Activated T-helper 9 cell treated with anti-CD3 and anti-CD28 coated beads, Interleukin-2, amount 50 U/mL, for 16 hours (primary cell): ENCODE measurements at places on chromosomes 12 and 14.

DNA sequence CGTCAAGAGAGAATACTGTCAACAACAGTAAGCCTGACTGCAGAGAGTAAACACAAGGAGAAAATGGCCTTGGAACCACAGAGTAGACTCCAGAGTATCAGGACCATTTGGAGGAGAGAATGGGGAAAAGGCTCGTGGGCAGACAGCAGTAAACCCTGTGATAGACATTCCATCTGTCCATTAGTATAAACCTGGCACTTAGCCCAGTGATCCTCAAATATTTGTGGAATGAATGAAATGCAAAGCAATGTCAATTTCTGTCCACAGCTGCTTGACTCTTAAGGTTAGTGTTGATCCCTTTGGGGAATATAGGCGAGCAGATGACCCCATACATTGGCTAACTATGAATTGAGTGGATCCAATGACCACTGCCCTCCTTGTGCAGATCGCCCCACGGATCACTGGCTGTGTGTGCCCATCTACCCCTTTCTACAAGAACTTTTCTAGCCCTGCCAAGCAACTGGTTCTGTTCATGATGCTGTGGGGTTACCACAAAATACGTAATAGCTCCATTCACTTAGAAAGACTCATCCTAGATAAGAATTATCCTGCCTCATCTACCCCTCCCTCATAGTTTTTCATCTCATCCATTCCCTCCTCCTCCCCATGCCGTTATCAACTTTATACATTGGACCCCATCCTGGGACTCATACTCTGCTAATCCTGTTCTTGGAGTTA lies 846.8 kb downstream of the NRXN3 start:
- DNase-seq = no peak

DNA sequence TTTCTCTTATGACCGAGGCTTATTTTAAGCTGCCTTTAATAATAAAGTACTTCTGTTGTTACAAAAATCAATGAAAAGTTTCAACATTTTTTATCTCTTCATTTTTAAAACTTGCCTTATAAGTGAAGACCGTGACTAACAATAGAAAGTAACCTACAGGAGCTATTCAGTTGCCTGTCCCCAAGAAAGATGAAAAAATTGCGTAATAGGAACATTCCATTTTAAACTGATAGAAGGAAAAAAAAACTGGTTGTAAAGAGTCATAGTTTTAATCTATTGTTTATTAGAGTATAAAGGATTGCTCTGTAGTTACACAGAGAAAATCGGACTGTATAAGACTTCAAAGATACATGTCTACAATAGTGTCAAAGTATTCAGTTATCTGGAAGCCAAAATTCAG lies 83.3 kb downstream of the DAAM1 start:
- DNase-seq = no peak

DNA sequence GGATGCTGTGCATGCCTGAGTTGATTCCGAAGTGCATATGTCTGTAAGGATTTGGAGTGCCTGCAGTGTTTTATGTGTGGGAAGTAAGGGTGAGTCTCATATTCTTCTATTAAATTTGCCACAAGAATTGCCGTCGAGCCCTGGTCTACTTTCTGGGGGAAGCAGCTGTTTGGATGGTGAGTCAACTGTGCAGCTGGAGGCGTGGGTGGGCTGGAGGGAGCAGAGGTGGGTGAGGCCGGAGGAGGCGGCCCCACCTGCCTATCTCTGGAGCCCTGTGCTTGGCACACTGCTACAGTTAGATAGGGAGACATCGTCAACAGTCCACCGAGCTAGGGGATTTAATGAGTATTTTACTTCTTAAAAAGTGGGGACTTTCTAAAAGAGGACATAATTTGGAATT lies 9.7 kb downstream of the GLRX5 start:
- no peak for DNase-seq

- DNase-seq = no peak
These were observed 22.7 kb upstream of the BLTP3B start for GRCh38 chr12:100165356-100165755.

GRCh38 chr12:11862798-11863197 lies 207.9 kb upstream of the BCL2L14 start:
- no peak for DNase-seq

DNA sequence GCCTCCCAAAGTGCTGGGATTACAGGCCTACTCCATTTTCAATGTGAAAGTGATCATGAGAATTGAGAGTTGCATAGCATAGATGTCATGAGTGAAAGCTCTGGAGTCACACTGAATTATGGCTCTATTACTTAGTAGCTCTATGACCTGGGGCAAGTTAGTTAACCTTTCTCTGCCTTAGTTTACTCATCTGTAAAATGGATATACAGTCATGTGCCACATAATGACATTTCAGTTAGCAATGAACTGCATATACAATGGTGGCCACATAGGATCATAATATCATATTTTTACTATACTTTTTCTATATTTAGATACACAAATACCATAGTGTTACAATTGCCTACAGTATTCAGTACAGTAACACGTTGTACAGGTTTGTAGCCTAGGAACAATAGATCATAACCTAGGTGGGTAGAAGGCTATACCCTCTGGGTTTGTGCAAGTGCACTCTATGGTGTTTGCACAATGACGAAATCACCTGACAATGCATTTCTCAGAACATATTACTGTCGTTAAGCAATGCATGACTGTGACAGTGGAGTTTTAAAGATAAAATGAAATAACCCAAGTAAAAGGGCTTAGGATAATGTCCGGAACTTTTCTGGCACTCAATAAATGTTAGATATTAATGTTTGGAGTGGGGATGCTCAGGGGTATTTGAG lies 53.1 kb downstream of the ZFYVE26 start:
- DNase-seq = no peak

- no peak for DNase-seq
These were observed 9.7 kb upstream of the RIN3 start for GRCh38 chr14:92503756-92504491.

GRCh38 chr14:72591391-72591790 lies 302.5 kb downstream of the DPF3 start:
- DNase-seq = no peak

DNA sequence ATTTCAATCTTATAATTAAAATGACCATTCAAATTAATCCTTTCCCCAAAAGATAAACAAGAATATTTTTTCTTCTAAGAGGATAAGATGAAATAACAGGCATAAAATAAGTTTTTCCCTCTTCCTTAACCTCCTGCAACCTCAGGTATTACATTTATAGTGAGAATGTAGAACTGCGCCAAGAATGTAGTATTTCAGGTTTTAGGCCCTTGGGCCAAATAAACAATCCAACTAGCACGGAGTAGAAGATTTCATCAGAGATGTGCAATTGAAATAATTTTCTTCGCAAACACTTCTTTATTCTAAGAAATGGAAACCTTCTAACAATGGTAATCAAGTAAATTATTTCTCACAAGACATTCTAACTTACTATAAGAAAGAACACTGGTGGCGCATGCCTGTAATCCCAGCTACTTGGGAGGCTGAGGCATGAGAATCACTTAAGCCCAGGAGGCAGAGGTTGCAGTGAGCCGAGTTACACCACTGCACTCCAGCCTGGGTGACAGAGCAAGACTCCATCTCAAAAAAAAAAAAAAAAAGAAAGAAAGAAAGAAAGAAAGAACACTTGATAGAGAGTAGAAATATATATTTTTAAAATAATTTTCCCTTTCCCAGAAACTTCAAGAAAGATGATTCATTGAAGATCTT lies 100.8 kb downstream of the TAOK3 start:
- DNase-seq = no peak

DNA sequence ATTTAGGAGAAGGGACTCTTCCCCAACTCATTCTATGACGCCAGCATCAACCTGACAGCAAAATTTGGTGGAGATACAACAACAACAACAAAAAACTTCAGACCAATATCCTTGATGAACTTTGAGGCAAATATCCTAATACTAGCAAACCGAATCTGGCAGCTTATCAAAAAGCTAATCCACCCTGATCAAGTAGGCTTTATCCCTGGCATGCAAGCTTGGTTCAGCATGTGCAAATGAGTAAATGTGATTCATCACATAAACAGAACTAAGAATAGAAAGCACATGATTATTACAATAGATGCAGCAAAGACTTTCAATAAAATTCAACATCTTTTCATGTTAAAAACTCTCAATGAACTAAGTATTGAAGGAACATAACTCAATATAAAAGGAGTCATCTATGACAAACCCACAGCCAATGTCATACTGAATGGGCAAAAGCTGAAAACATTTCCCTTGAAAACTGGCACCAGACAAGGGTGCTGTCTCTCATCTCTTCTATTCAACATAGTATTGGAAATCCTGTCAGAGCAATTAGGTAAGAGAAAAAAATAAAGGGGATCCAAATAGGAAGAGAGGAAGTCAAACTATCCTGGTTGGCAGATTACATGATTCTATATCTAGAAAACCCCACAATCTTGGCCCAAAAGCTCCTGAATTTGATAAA lies 233.3 kb downstream of the CCDC59 start:
- DNase-seq = no peak

- no peak for DNase-seq
These were observed 15.4 kb downstream of the ACTR10 start for GRCh38 chr14:58215191-58215914.

- DNase-seq = no peak
These were observed 243.1 kb downstream of the ERC1 start for GRCh38 chr12:1234073-1234472.

- DNase-seq = no peak
These were observed 82.6 kb upstream of the HMGA2 start for GRCh38 chr12:65741656-65742017.

GRCh38 chr12:79883216-79883615 lies 51.7 kb downstream of the PPP1R12A start:
- DNase-seq = no peak

DNA sequence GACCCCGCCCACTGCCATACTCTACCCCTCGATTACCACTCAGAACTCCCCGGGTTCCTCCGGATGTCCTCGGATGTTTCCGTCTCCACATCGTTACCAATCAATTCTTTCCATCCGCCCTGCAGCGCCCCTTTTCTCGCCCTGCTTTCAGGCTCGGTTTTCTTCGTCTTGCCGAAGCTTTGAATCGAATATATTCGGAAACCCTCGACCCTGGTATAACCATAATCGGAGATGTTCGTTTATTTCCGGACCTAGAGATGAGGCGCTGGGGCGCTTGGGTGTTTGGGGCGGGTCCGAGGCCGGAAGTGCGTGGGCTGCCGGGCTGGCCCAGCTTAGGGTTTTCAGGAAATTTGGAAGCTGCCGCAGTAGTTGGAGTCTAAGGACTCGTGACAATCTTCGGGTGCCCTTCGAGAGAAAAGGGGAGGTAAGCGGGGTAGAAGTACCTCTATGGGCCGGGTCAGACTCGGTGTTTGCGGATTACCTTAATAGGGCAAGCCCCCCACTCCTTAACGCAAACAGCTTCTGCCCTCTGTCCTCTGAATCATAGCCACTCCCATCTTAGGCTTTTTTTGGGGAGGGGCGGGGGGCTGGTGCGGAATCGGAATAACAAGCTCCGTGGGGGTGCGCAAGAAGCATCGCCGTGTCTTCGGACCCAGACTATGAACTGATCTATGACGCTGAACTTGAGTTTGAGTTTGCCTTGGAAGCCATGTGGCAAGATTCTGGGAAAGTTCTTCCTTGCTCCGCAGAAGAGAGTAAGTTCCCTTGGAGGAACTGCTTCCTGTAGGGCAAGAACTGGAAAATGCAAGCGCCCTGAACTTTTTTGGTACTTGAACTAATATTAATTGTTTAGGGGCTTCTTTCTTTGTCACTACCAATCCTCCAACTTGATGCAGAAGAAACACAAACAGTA lies at the start of gene C14orf119:
TSS of gene C14orf119 (plus strand) at position 310 of the 913 bp plus-strand sequence. CDS start 2,154 bp downstream, outside the sequence.
- DNase-seq = peak; percentile 98

DNA sequence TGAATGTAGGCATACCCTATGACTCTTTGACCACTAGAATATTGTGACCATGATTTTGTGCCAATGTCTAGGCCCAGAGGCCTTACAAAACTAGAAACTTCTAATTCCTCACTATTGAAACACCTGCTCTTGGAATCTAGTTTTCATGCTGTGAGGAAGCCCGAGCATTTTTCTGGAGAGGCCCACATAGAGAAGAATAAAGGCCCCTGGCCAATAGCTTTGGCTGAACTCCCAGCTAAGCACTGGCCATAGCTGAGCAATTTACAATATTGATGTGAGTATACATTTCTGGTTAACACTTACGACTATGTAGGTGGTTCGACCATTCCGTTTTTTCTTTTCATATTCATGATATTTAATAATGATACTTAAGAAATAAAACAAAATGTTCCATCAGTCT lies 190.3 kb downstream of the KCNH5 start:
- no peak for DNase-seq

DNA sequence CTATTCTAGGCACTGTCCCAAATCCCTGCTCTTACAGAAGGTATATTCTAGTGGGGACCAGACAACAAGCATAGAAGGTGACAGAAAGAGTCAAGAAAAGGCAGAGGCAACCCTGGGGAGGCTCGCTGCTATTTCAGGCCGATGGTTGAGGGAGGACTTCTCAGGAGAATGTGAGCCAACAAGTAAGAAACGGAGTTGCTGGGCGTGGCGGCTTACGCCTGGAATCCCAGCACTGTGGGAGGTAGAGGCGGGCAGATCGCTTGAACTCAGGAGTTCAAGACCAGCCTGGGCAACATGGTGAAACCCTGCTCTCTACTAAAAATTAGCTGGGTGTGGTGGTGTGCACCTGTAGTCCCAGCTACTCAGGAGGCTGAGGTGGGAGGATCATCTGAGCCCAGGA lies 4.7 kb upstream of the GOLGA3 start:
- no peak for DNase-seq

DNA sequence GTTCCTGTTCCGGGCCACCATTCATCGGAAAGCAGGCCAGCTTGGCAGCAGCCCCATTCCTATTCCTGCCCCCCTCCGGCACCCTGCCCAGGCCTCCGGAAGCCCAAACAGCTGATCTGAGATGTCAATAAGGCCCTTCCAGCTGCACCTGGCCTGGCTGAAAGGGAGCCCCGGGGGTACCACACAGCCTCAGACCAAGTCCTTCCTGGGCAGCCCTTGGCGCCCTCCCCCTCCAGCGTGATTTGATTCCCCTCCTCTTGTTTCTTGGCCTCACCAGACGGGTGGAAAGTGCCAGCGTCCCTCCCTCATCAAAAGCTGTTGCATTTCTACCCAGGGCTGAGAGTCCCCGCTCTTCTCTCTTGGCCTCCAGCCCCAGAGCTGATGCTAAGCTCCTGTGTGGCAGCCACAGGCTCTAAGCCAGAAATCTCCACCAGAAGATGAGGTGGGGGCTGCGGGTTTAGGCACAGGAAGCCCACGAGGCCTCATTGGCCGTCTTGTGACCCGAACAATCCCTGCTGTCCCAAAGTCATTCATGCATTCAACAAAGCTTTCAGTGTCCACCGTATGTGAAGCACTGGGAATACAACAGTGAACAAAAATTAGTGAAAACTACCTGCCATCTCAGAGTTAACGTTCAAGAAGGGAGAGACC lies 215.4 kb downstream of the SLC41A2 start:
- DNase-seq = no peak
